ENCODE measurements at places on chromosomes 2 and 18.

DNA sequence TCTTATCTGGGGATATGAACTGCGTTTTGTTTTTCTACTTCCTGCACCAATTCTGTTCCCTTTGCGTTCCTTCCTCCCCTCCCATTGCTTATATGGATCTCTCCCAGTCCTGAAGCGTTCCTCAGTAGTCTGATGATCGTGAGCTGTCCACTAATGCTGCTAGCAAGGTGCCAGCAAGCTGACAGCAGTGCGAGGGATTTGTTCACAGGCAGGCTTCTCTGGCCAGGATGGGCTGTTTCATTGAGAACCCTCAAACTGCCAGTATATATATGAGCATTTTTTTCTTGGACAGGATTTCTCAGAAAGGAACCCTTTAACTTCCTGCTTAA is 40.1 kb downstream of the GTF3C3 start:
- DNase-seq = no peak

- DNase-seq = no peak
These were observed 125.9 kb downstream of the CCDC85A start for GRCh38 chr2:56309626-56310170.

GRCh38 chr2:133389569-133389968 is 178.7 kb downstream of the NCKAP5 start:
- DNase-seq = no peak

GRCh38 chr2:200350850-200351285 is 44.4 kb downstream of the SPATS2L start:
- no peak for DNase-seq

DNA sequence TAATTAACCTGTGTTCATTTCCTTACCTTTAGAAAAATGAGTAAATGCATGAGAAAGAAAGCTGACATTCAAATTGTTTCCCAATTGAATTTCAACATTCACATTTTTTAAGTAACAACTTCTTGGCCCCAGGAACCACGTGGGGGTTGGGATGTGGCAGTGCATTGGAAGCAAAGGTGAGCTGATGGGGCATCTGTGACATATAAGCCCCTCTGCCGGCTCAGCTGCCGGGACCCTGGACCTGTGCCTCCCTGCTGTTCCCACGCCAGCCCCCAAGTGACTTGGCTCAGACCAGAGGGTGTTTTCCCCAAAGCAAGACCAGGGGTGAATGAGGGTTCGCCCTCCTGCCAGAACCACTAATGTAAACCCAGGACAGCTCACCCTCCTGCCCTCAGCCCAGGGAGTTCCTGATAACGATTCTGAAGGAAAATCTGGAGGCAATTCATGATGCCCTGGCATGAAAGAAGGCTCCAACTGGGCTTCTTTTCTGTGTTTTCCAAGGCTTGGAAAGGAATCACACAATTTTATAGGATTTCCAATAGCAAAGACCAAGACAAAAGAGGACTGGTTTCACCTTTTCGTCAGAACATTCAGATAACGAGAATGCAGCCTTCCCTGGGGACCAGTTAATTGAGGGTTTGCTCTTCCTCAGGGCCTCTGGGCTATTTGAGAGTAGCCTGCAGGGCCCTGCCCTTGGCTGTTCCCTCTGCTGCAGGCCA is 193.2 kb upstream of the TWIST2 start:
- no peak for DNase-seq

GRCh38 chr18:31244771-31245394 is 73.1 kb upstream of the DSG1 start:
- DNase-seq = no peak

GRCh38 chr2:100902817-100903405 is 83.0 kb downstream of the NPAS2 start:
- no peak for DNase-seq

- no peak for DNase-seq
These were observed 44.4 kb upstream of the MBP start for GRCh38 chr18:77177009-77177408.

All from upper lobe of right lung (tissue), 1 donor.